NCI-H1092 (cell line): ENCODE measurements at places on chromosomes 4 and X.

- DNase-seq = no peak
Observed at GRCh38 chr4:75822416-75822815, 79.8 kb downstream of the PPEF2 start.

DNA sequence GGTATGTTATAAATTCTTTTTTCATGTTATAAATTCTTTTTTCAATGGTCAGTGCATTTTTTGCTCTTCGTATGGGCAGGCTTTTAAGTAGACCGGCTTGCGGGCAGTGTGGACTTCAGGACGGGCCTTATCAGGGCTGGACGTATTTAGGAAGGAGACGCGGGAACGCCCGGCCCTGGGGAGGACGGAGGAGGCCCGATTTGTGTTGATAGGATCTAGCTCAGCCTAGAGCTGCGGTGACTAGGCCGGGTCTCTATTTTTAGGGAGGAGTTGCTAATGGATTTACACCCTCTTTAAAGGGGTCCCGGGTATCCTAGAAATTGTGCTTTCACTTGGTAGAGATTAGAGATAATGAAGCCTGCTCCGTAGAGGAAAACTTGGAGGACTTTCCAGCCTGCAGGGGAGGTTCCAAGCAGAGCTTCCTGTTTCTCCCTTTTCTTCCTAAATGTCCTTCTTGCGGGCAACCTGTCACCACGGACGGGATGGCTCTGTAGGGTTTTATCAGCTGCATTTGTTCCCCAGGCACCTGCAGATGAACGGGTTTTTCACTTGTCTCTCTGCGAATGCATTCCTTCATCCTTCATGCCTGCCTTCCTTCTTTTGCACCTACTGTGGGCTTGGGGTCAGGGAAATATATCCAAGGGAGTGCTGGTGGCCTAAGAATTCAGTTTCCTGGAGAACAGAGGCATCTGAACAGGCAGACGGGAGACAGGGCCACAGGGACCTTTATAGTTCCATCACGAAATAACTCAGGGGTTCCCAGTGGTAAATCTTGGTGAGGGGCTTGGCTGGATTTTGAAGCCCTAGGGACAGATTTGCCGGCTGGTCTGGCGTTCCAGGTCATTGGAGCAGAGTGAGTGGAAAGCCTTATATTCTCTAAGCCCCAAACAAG lies 1.4 kb downstream of the CD99 start:
- no peak for DNase-seq

GRCh38 chr4:168856312-168856711 lies 153.7 kb downstream of the CBR4 start:
- DNase-seq = no peak

DNA sequence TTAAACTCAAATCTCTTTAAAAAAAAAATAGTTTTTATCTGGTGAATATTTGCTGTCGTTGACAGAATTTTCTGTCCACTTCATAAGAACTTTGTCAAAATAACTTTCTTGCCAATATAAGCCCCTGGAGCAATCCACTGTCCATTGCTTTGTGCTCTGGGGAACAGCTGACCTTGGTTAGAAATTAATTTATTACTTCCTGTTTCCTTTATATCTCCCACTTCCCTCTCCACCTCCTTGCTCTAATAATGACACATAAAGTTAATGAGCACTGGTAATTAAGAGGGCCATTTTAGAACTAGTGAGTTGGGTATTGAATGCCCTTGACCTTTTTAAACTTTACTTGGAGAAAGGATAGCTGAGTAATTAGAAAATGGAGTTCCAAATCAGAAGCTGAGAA lies 151.3 kb upstream of the LEF1 start:
- no peak for DNase-seq

DNA sequence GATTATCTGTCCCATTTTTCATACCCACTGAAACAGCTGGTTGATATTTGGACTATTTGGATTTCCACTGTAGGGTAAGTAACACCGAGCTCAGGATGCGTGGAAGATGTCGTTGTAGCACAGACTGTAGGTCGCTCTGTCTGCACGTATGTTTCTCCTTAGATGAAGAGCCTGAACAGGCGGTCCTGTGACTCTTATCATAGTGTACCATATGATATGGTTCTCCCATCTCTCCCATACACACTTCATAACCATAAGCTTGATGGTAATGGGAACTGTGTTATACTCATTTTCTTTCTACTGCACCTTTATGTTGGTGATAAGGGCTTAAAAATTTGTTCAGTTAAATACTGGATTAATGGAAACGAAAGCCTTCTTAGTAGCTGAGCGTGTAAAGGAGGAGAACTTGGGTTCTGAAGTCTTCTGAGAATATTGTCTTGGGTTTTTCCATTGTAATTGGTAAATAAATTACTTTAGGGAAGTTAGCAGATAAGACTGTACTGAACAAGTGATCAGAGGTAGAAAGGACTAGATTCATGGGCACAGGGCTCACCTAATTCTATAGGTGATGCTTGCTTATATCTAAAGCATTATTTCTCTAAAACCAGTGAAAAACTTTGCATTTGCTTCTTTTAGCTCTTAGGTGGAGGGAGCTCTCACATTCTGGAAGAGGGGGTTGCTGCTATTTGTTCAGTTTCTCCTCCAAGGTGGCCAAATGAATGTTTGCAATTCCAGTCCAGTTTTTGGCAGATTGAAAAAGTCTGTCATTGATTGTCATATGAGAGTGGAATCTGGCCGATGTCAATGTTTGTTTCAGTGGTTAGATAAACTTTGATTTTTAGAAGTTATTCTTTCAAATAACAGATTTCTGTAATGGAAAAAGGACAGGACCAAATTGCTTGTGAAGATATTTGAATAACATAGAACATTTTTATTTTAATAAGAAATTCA lies 15.8 kb downstream of the SMAD1 start:
- DNase-seq = no peak

- DNase-seq = no peak
Observed at GRCh38 chr4:189121336-189121735, 819.3 kb upstream of the FRG1 start.

- DNase-seq = no peak
Observed at GRCh38 chr4:179145746-179146525, 1703.7 kb upstream of the AGA start.

DNA sequence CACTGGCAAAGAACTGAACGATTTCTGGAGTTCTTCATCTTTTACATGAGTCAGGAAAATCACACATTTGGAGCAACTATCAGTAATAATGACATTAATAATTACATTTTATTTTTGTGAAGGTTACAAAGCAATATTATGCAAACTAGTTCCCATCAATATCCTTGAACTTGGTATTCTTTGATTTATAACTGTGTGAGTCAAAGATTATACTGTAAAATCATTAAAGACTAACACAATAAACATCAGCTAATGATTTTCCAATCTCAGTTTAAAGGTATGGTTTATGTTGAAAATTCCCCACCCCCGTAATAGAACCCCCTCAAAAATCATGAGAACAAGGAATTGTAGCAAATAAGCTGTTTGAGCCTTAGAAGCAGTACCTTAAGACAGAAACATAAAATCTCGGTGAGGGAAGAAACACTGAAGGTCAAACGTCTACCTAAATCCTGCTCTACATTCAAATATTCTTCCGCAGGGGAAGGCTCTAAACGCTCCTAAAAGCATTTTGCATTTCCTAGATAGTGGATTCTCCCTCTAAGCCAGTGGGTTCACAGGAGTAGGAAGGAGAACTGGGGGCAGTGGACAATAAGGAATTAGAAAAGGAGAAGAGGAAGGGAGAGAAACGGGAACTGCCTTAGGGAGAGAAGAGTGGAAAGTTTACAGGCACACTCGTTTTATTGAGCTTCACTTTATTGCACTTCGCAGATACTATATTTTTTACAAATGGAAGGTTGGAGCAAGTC lies 22.3 kb upstream of the SH3D19 start:
- DNase-seq = no peak

GRCh38 chrX:30689116-30689515 lies 35.9 kb downstream of the GK start:
- DNase-seq = no peak

DNA sequence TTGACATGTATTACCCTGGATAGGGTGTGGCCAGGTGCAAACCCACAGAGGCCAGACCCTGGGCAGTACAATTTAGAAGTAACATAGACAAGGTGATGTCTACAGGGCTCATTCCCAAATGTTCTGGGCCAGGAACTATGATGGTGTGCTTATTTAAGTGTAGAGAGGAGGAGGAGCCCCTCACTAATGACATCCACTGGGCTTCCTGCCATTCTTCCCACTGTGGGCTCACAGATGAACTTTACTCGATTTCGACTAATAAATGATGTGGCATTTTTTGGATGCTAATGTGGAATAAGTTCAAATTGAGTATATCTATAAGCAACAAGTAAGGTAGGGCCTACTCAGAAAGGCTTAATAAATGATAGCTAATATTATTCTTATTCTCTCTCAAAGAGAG lies 280.9 kb upstream of the BOD1L1 start:
- DNase-seq = no peak

GRCh38 chrX:120020305-120020704 lies 57.2 kb downstream of the RHOXF2B start:
- no peak for DNase-seq

DNA sequence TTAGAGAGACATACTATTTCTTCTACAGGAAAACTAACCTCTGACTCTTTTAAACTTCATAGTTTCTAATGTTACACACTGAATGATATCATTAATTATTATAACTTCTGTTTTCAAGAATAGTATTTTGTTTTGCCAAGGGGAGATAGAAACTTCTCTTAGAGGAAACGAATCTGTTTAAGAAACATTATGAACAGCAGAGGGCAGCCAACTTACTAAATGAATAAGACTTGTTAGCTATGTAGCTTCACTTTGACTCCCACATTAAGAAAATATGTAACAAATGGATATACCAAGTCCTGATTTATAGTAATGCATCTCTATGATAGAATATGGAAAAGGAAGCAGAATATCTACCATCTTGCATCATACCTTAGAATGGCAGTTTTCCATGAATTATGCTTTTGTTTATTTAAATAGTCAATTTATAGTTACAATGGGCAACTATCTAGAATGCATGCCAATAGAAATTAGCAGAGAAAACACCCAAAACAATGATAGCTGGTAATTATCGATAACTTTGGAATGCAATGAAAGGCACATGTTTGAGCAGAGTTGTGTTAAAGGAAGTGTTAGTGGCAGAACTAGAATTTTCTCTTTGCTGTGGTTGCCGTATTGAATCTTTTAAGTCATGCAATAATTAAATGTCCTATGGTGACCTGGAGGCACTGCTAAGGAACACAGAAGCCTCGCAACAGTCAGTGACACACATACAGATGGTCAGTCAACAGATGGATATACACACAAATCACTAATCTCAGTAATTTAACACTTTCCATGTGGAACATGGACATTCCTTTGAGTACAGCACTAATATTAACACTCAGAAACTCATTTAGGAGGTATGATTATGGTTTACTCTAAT lies 105.7 kb upstream of the PDLIM3 start:
- peak; percentile 62 for DNase-seq

DNA sequence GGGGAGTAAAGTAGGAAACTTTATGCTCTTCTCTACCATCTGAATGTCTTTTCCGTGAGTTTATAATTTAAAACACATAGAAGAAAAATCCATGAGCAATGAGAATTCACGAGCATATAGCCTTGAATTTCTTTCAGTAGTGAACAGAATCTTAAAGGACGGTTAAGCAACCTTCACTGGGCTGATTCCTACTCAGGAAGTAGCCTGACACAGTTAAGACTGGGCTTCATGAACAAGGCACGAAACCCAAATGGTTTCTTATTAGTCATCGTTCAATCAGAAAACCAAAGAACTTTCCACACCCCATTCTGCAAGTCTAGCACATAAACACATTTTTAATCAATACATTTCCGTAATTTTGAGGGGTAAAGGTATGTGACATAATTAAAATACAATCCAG lies 95.8 kb downstream of the SH3KBP1 start:
- no peak for DNase-seq

- DNase-seq = no peak
Observed at GRCh38 chr4:67037504-67038227, 507.6 kb downstream of the CENPC start.

DNA sequence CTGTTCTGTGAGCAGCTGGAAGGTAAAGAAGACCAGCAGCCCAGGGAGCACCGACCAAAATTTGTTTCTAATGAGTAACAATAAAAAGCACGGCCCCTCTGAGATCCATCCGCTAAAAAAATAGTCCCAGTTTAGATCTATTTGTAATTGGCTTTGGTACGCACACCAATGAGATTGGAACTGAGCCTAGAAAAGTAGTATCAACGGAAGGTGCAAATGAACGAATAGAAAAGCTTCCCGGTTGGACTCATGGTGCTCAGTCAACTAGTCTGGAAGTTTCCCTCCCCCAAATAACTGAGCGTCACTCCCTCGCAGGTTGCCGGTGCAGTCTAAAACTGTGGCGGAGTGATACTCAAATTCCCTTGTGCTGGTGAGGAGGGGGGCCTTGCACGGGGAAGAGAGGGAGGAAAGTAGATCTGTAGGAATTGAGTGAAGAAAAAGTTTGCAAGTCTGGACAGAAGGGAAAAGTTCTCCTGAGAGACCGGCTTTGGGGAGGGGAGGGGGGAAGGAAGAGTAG lies at the start of gene COL4A5:
Gene COL4A5, plus strand, starts transcription at position 413 of the 517 bp plus-strand sequence. CDS start 288 bp downstream, outside the sequence.
- peak; percentile 67 for DNase-seq

DNA sequence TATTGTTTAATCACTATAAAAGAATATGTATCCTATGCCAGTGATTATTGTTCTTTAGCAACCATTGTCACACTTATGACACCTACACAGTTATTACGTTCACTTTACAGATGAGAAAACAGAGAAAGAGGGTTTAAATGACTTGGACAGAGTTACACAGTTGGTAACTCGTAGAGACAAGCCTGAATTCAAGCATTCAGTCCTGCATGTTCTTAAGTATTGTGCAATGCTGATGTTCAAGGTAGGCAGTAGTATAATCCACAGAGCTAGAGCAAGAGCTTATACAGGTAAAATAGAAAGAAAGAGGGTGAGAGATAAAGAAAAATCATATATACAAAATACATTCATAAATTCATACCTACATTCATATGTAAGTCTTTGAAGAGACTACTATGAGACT lies 249.8 kb upstream of the ANXA10 start:
- no peak for DNase-seq

GRCh38 chrX:48569958-48570357 lies 4.3 kb upstream of the RBM3 start:
- no peak for DNase-seq

DNA sequence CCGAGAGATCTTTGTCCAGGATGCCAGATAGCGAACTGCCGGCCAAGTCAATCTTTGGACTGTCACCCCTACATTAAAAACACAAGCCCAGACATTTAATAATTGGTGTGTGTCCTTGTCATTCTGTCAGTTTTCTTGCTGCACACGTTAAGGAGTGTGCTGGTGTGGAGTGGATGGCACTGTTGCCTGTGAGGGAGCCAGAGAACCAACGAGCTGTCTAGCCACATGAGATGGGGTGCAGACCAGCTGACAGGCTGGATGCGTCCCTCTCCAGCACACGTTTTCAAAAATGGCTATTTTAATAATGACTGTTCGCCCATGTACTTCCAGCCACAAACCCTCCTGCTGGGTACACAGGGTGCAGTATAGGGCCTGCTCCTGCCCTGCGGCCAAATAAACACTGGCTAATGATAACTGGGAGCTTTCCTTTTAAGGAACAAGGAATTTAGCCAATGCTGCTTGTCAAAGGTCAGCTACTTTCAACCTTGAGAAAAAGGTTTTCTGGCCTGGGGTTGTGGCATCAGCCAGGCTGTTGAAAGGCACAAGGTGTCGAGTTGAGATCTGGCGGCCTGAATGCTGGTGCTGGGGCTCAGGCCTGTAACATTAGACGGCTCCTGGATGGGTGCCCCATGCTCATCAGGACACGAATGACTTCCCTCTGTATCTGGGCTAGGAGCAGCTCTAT lies 54.0 kb upstream of the MAP3K15 start:
- DNase-seq = no peak

GRCh38 chrX:119190831-119191230 lies 45.3 kb upstream of the PGRMC1 start:
- DNase-seq = no peak
